ENCODE measurements at places on chromosomes 11 and 22. TPM values are rescaled to one million over a fixed set of nuclear protein-coding genes. Genes with fewer than 3 reads are reported as not detected.

NCAPD3 gene
- 9.2 TPM for total RNA-seq

GRCh38 chr22:49004484-49005399 is 822.9 kb downstream of the BRD1 start:
- H3K4me3 ChIP-seq: no peak overlapping the region
- no peaks in the 10 kb centered on the region for H3K36me3 ChIP-seq
- H3K27me3 ChIP-seq: no peaks in the 10 kb centered on the region

- no peaks in the 10 kb centered on the region for H3K4me1 ChIP-seq
- H3K4me3 ChIP-seq: no peak overlapping the region
- H3K27me3 ChIP-seq: no peaks in the 10 kb centered on the region
- no peak for DNase-seq
- no peak overlapping the region for H3K27ac ChIP-seq
Measured at GRCh38 chr11:117420598-117420997, 92.9 kb downstream of the CEP164 start.

MYBPC3 gene
- total RNA-seq: not detected

KRTAP5-10 gene
- not detected for total RNA-seq

DNA sequence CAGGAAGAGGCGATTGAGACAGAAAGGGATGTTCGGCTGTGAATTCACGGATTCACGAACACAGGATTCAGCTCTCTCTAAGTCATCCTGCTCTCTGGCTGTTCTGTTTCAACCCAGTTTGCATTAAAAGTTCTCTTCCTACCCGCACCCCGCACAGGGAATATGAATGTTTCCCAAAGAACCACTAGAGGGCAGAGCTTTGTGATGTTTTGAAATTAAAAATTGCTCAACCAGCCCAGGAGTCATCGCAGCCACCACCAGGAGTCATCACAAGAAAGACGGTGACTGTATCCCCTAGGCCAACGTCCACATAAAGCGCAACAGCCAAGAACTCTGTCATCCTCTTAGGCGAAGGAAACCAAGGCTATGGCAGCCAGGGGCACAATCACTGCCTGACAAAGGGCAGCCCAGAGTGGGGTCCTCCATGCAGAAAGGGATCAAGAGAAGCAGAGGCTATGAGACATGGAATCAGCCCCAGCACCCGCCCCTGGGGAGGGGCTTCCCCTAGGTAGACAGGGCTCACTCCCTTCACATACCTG is 122.4 kb downstream of the WT1 start:
- no peaks in the 10 kb centered on the region for H3K27me3 ChIP-seq
- H3K27ac ChIP-seq: no peak overlapping the region
- no peak for DNase-seq
- H3K36me3 ChIP-seq: no peaks in the 10 kb centered on the region
- no peak overlapping the region for H3K4me3 ChIP-seq

TMEM179B gene
- total RNA-seq: 70.8 TPM

KCNJ11 gene
- 2.7 TPM for total RNA-seq

DNA sequence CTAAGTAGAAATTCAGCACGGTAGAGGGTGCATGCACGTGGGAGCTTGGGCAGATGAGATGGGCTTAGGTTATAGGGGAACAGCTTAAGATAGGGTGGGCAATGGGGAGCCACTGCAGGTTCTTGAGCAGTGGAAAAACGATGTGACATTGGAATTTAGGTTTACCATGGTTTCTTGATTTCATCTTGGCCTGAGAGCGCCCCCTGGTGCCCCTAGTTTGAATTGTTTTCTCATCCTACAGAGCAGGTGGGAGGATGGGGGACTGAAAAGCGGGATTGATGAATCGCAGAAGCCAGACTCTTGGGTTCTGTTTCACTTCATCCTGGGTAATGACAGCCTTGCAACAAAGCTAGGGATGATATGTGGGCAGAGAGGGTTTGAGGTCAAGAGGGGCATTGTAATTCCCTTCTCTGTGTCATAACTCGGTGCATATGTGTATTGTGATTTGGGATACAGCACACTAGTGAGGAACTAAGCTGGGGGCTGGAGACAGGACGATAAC is 6.7 kb upstream of the MCAM start:
- H3K36me3 ChIP-seq: no peaks in the 10 kb centered on the region
- H3K27ac ChIP-seq: no peak overlapping the region
- no peak for DNase-seq
- H3K4me3 ChIP-seq: no peak overlapping the region
- H3K4me1 ChIP-seq: peaks cover 18% of the 10 kb centered on the region

OSBPL5 gene
- 121 TPM for total RNA-seq

- H3K27ac ChIP-seq: no peak overlapping the region
- no peaks in the 10 kb centered on the region for H3K36me3 ChIP-seq
- DNase-seq: peak; percentile 51
- H3K27me3 ChIP-seq: no peaks in the 10 kb centered on the region
- peaks cover 21% of the 10 kb centered on the region for H3K4me1 ChIP-seq
- no peak overlapping the region for H3K4me3 ChIP-seq
Measured at GRCh38 chr11:128530118-128531074, 57.0 kb downstream of the ETS1 start.

GRCh38 chr11:86211619-86212018 is 32.9 kb upstream of the EED start:
- no peak for DNase-seq
- H3K4me1 ChIP-seq: no peaks in the 10 kb centered on the region
- H3K27me3 ChIP-seq: no peaks in the 10 kb centered on the region

GRCh38 chr22:45314786-45315185 is 5.1 kb downstream of the FAM118A start:
- H3K4me3 ChIP-seq: no peak overlapping the region
- no peak for DNase-seq
- no peak overlapping the region for H3K27ac ChIP-seq
- H3K27me3 ChIP-seq: no peaks in the 10 kb centered on the region
- peaks cover 77% of the 10 kb centered on the region for H3K4me1 ChIP-seq

DNA sequence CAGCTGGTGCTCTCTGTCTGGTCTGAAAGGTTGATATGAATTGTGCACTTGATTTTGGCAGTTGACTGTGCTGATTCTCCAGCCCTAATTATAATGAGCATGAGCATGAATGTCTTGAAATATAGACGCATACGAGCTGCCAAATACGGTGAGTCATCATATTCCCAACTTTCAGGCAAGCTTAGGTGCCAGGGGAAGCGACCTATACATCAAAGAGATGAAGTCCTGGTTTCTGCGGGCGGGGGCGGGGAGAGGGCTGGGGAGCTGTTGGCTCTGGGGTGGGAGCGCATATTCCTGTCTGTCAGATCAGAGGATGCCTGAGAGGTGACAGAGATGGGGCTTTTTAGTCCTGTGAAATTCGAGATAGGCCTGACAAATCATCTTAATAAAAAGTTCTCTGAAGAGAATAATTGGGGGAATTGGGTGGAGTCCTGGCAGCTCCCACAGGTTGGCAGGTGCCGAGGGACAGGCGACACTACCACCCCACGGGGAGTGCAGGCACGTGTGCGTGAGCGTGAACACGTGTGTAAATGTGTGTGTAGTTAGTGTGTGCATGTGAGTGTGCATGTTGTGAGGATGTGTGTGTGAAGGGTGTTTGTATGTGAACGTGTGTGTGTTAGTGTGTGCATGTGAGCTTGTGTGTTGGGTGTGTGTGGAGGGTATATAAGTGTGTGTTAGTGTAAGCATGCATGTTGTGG is 865.3 kb downstream of the TBC1D22A start:
- H3K27me3 ChIP-seq: no peaks in the 10 kb centered on the region
- no peak overlapping the region for H3K4me3 ChIP-seq
- H3K27ac ChIP-seq: no peak overlapping the region
- H3K36me3 ChIP-seq: no peaks in the 10 kb centered on the region

DNA sequence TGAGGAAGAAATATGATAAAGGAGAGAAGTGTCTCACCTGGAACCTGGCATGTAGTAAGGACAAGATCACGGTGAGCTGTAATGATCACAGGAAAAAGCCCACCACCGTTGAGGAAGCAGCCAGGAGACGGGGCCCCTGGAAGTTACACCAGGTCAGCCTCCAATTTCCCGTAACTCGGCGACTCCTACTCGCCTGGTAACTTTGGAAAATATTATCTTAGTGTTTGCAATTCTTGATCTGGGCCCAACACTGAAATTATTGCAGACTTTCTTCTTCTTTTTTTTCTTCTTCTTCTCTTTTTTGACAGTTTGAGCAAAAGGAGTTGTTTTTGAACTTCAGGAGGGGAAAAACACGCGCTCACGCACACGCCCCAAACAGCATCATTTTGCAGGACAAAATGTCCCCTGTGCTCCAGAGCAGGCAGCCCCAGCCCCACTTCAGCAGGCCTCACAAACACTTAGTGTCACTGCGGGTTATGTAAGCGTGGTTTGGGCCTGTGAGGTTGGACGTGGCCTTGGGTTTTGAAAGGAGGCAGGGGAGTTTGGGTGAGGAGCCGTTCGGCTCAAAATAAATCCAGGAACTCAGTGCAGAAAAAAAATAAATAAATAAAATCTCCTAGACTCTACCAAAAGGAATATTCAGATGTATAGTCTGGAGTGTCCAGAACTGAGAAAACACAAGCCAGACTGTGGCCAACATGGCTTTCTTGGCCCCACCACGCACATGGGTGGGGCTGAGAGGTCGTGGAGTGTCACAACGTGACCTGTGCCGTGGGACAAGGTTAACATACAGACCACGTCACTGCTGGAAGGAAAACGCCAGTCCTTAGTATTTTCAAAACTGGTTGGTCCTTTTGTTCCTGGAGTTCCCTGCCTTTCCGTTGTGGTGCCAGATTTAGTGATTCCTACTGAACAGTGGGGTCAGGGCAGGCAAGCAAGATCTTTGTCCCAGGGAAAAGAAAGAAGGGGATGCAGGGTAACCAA is 26.3 kb upstream of the MN1 start:
- H3K4me1 ChIP-seq: peaks cover 32% of the 10 kb centered on the region
- H3K36me3 ChIP-seq: no peaks in the 10 kb centered on the region
- no peaks in the 10 kb centered on the region for H3K27me3 ChIP-seq
- peak overlapping the region; percentile 87 for H3K27ac ChIP-seq
- H3K4me3 ChIP-seq: no peak overlapping the region

MS4A1 gene
- 0.35 TPM for total RNA-seq

- H3K36me3 ChIP-seq: no peaks in the 10 kb centered on the region
- peaks cover 51% of the 10 kb centered on the region for H3K4me1 ChIP-seq
- peak within 1 kb of the TSS; percentile 73 for H3K4me3 ChIP-seq
- peak within 1 kb of the TSS; percentile 86 for H3K27ac ChIP-seq
Measured at GRCh38 chr11:12007769-12008737, at the start of gene DKK3. Gene DKK3, minus strand, starts transcription at chr11:12008626. Its CDS starts 44 bp downstream, at chr11:12008582.

DNA sequence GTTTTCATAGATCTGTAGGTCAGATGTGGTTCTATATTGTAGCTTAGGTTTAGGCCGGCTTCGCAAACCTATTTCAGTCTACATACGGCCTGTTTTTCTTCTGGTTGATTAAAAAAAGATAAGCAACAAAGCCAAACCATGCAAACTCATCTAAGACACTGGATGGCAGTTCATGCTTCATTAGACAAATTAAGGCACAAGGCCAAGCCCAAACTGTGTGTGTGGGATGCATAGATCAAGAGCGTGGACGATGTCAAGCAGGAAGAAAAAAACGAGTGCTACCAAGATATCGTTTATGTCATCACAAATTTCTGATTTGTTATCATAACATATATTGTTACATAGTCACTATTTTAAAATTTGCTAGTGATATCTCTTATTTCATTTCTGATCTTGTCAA is 357.6 kb upstream of the KIRREL3 start:
- no peaks in the 10 kb centered on the region for H3K4me1 ChIP-seq
- no peaks in the 10 kb centered on the region for H3K27me3 ChIP-seq
- H3K4me3 ChIP-seq: no peak overlapping the region
- no peak overlapping the region for H3K27ac ChIP-seq

TSPAN32 gene
- total RNA-seq: 2.5 TPM

CCDC179 gene
- not detected for total RNA-seq

DNA sequence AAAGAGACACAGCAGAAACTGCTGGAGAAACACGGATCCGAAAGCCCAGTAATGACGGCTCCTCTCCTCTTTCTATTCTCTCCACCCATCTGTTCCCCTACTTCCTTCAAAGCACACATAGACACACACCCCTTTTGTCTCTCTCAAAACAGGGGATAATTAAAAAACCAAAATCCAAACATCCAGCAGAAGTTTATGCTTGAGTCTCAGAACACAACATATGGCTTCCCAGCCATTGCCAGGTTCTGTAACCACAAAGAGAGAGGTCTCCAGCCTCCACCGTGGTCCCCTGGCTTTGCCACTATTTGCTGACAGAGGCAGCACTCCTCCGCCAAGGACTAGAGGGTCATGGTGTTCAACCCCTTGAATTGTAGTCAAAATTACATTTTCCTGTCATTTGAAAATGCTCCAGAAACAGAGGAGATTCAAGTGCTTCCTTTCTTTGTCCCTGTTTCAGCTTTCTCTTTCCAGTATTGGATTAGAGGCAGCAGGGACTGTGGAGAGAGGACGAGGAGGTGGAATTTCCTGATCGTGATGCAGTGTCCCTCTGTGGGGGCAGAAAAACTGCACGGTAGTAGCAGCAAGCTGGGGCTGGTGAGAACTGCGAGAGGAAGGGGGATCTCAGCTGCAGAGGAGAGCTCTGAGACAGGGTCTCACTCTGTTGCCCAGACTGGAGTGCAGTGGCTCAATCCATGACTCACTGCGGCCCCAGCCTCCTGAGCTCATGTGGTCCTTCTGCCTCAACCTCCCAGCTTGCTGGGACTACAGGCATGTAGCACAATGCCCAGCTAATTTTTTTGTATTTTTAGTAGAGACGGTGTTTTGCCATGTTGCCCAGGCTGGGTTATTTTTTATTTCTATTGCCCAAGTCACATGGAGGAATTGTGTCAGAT is 60.3 kb downstream of the UBASH3B start:
- H3K4me3 ChIP-seq: no peak overlapping the region
- H3K36me3 ChIP-seq: no peaks in the 10 kb centered on the region
- H3K27me3 ChIP-seq: no peaks in the 10 kb centered on the region
- DNase-seq: no peak
- H3K27ac ChIP-seq: no peak overlapping the region

- no peaks in the 10 kb centered on the region for H3K27me3 ChIP-seq
- H3K4me3 ChIP-seq: no peak overlapping the region
- H3K36me3 ChIP-seq: no peaks in the 10 kb centered on the region
- H3K27ac ChIP-seq: no peak overlapping the region
Measured at GRCh38 chr22:28044546-28045173, 125.6 kb upstream of the PITPNB start.

DNA sequence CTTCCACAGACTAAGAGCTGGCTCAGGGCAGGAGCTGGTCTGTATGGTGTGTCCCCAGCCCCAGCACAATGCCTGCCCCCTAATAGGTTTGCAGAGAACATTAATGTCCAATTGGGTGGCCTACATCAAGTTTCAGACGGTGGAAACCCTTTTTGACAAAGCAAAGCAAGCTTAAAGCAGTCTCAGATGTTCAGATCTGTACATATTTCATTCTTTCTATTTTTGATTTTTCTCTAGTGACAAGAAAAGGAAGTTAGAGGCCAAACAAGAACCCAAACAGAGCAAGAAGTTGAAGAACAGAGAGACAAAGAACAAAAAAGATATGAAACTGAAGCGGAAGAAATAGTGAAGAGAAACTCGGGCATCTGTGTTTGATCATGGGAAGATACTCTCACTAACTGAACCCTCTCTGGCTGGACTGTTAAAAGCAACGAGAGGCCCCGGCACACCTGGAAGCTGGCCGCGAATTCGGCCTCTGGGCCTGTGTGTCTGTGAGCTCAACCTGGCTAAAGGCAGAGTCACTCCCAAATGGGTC is 40.5 kb downstream of the NAT10 start:
- H3K4me1 ChIP-seq: no peaks in the 10 kb centered on the region
- H3K27me3 ChIP-seq: no peaks in the 10 kb centered on the region
- no peak for DNase-seq
- no peak overlapping the region for H3K27ac ChIP-seq
- H3K36me3 ChIP-seq: peaks cover 61% of the 10 kb centered on the region
